ENCODE measurements at places on chromosomes 5 and 9.

- DNase-seq = no peak
Measured at GRCh38 chr5:56913766-56914165, 4.4 kb downstream of the SETD9 start.

GRCh38 chr9:23821375-23822181, 4.5 kb downstream of the ELAVL2 start:
- DNase-seq = no peak

DNA sequence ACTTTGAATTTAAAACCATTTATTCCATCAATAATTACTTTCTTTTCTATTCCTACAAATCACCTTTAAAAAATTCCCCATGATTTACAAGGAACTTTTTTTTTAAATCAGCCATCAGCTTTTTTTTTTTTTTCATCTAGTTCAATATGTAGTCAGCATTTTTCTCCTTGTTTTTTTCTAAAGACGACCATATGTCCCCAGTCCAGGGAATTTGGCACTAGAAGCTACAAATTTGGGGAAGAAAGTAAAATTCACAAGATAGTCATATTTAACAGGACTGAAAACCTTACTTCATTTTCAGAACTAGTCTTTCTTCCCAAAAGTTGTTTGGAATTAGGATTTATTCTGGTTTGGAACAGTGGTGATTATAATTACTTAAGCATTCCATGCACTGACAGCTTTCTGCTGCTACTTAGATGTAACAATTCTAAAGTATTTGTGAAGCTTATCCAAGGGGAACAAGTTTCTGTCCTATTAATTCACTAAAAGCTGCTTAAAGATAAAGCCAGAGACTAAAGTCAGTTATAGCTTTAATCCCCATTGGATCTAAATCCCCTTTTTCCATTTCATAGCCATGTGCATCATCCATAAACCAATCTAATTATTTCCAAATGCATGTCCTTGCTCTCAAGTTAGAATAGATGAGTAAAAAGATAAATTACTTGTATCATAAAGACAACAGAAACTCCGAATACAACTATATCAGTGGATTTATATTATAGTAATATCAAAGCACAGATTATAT, 7.4 kb upstream of the SNCAIP start:
- no peak for DNase-seq

DNA sequence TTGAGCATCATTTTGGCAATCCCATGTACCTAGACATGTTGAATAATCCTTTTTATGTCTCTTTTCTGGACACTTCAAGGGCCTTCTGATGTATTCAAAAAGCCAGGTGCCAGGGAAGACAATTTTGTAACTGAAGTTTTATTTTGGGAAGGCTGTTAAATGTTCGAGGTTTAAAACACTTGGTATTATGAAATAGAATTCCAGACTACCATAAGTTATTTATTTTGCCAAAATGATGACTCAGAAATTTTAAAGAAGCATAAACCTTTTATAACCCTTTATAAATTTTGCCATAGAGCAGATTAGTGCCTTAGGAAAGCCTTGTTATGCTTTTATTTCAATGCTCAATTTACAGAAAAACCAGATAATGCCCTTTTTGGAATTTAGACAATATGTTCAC, 30.3 kb upstream of the UHRF2 start:
- no peak for DNase-seq

GRCh38 chr5:165334201-165334600, 1828.8 kb downstream of the MAT2B start:
- DNase-seq = no peak

GRCh38 chr5:16819522-16820167, 116.4 kb downstream of the MYO10 start:
- no peak for DNase-seq

- DNase-seq = no peak
Measured at GRCh38 chr5:13248253-13248652, 696.2 kb downstream of the DNAH5 start.
